ENCODE measurements at places on chromosomes 13 and 19.
A peak's percentile ranks its signal among the peaks of the same experiment; 100 is the strongest.

DNA sequence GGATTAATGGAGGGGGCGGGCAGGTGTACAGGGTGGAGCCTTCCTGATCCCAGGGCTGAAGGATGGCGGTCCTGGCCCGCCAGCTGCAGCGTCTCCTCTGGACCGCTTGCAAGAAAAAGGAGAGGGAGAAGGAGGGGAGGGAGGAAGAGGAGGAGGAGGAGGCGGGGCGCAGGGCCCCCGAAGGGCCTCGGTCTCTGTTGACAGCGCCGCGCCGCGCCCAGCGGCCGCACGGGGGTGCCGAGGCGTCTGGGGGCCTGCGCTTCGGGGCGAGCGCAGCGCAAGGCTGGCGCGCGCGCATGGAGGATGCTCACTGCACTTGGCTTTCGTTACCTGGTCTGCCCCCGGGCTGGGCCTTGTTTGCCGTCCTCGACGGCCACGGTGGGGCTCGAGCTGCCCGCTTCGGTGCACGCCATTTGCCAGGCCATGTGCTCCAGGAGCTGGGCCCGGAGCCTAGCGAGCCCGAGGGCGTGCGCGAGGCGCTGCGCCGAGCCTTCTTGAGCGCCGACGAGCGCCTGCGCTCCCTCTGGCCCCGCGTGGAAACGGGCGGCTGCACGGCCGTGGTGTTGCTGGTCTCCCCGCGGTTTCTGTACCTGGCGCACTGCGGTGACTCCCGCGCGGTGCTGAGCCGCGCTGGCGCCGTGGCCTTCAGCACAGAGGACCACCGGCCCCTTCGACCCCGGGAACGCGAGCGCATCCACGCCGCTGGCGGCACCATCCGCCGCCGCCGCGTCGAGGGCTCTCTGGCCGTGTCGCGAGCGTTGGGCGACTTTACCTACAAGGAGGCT is at the start of gene PPM1N:
Gene PPM1N, plus strand, starts transcription at position 33 of the 785 bp plus-strand sequence. Its CDS starts 30 bp downstream, at position 63.
- DNase-seq: peak; percentile 51

GRCh38 chr13:94585543-94586101 is 10.3 kb downstream of the TGDS start:
- DNase-seq: no peak

- DNase-seq: no peak
Measured at GRCh38 chr19:17584132-17584531, 28.7 kb downstream of the COLGALT1 start.

DNA sequence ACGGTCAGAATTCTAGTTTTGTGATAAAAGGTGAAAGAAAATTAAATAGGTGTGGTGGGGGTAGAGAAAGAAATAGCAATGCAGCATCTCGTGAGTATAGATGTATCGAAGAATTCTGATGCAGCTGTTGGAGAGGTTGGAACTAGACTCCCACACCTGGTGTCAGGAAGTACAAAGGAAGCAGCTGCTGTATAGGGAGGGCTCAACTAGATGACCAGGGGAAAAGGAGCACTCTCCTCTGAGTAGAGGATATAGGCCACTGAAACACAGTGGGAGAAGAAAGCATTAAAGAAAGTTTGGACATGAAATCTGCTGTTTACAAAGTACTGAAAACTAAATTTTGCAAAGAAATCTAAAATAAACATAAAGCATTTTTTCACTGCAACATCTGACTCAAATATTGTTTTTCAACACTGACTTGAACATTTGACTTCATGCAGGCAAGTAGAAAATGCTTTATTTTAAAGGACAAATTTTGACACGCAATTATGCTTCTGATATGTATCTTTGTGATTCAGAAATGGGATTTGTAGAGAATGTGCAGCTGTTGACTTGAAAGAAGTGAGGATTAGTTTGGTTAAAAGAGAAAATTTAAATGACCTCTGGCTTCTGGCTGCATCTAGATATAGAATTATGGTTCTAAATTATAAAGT is 82.2 kb downstream of the MIPEP start:
- DNase-seq: no peak

- DNase-seq: peak; percentile 17
Measured at GRCh38 chr19:23394511-23394910, 760 bp downstream of the ZNF91 start.

GRCh38 chr13:113461022-113461751 is 7.9 kb upstream of the ADPRHL1 start:
- no peak for DNase-seq

DNA sequence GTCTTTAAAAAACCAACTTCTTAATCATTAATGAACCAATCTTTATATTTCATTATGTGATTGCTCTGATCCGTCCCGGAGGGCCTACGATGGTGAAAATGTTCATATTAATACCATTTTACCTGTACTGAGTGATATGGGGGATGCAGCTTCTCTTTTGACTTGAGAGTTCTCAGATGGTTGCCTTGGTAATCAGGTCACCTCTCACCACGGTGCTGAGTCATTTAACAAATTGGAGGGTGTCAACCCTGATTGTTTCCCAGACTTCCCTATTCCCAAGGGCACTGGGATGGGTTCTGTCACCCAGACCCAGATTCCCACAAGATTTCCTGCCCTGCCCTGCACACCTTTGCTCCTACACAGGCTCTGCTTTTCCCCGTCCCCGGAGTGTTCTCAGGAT is 128.5 kb upstream of the TMTC4 start:
- DNase-seq: no peak

GRCh38 chr13:39484506-39485313 is 118.3 kb downstream of the LHFPL6 start:
- no peak for DNase-seq

DNA sequence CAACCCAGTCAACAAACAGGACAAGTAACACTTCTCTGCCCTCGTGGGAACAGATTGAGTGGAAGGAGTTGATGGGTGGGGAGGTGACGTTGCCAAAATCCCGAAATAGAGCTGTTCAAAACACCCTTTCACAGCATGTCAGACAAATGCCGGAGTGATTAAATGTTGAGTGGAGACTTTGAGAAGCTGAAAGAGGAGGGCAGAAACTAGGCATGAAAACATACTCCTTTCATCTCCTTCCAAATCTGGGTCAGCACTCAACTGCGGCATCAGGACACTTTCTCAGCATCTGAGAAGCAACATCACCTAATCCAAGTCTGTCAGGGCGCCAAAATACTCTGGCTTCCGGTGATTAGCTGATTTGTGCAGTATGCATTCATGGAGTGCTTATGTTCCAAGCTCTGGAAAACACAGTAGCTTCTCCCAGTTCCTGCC is 51.5 kb upstream of the MRI1 start:
- DNase-seq: no peak

- peak; percentile 33 for DNase-seq
Measured at GRCh38 chr19:41746593-41747227, 8.6 kb upstream of the CEACAM6 start.

GRCh38 chr19:19514215-19514657 is 1.1 kb downstream of the TSSK6 start:
- DNase-seq: no peak

DNA sequence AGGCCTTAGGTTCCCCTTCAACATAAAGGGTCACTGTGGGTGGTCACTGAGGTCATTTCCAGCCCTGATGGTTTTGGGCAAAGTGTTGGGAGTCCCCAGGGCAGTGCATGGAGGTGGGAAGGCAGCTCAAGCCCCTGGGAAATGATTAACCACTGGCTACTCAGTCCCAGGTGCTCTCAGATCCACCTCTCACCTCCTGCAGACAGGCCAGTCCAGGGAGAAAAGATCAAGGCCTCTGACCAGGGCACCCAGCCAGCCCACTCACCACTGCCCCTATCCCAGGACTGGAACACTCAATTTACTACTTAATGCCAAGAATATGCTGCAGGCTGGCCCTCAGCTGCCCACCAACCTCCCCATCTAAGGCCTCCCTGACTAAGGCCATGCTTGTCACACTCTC is 1307.9 kb downstream of the UQCRFS1 start:
- no peak for DNase-seq

GRCh38 chr13:25659091-25659795 is 287.5 kb downstream of the ATP8A2 start:
- no peak for DNase-seq

GRCh38 chr13:104847922-104848321 is 1687.5 kb downstream of the EFNB2 start:
- DNase-seq: no peak

GRCh38 chr13:44191504-44192171 is 182.0 kb upstream of the SERP2 start:
- no peak for DNase-seq

DNA sequence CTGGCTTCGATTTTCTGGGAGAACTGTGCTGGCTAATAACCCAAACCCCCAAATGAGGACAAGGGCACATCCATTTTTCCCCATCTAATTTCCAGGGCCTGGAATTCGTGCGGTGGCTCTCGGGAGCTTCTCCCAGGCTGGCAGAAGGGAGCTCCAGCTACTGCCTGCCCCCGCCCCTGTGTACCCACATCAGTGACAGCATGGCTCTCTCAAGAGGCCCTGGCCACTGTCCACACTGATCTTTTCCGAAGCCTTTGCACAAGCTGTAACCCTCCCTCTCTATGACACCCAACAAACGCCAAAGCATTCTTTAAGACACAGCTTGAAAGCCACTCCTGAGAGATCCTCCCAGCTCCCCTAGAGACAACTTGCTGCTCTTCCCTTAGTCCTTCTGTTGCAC is 73.1 kb downstream of the ZIC5 start:
- DNase-seq: no peak

GRCh38 chr19:5154799-5155426 is 185.7 kb downstream of the PTPRS start:
- no peak for DNase-seq

DNA sequence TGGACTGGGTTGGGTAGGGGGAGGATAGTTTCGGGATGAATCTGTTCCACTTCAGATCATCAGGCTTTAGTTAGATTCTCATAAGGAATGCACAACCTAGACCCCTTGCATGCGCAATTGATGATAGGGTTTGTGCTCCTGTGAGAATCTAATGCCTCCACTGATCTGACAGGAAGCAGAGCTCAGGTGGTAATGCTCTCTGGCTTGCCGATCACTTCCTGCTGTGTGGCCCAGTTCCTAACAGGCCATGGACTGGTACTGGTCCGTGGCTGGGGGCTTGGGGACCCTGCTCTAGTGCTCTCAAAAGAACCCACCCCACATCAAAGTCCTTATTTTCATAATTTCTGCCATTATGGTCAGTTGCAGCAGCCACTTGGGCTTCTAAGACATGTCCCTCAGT is 30.1 kb downstream of the DNAJC3 start:
- DNase-seq: no peak

GRCh38 chr13:31773538-31773937 is 34.2 kb downstream of the RXFP2 start:
- DNase-seq: no peak

Data from stimulated activated CD4-positive, alpha-beta T cell treated with anti-CD3 and anti-CD28 coated beads, Interleukin-12 subunit alpha, Interleukin-12 subunit beta, amount 100 ng/mL, for 24 hours (primary cell).